ENCODE measurements at places on chromosomes 5 and 9.

GRCh38 chr9:82489201-82489821 lies 500.7 kb downstream of the SPATA31D1 start:
- ATAC-seq = peak; percentile 51

DNA sequence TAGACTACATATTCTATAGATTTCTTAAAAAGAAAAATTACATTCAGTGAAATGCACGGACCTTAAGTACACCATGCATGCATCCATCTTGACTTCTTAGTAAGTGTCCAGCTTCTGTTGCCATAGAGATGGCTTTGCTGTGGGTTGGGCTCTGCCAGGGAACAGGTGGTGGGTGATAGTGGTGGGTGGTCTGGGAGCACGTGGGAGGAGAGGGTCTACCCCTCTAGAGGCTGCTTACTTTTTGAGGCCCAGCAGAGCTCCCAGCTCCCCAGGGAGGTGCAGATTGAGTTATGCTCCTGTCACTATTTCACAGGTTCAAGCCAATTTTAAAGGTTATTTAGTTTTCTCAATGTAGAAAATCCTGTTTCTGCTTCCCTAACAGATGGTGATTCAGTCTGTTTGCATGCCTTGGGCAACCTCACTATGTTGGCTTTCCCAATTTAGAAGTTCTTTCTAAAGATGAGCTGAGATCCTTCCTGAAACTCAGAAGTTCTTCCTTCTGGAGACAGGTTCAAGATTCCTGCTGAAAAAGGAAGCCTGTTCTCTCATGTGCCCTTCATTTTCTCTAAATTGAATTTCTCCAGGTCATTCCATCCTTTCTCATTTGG lies 107.4 kb upstream of the LHFPL2 start:
- no peak for ATAC-seq

- no peak for ATAC-seq
Observed at GRCh38 chr9:68551191-68551590, 10.5 kb upstream of the TMEM252 start.

- ATAC-seq = peak; percentile 79
Observed at GRCh38 chr5:137072361-137073115, 426.6 kb downstream of the SPOCK1 start.

GRCh38 chr9:88143957-88144625 lies 5.8 kb upstream of the SPATA31C2 start:
- ATAC-seq = no peak

GRCh38 chr9:10268531-10269485 lies 344.0 kb downstream of the PTPRD start:
- no peak for ATAC-seq

DNA sequence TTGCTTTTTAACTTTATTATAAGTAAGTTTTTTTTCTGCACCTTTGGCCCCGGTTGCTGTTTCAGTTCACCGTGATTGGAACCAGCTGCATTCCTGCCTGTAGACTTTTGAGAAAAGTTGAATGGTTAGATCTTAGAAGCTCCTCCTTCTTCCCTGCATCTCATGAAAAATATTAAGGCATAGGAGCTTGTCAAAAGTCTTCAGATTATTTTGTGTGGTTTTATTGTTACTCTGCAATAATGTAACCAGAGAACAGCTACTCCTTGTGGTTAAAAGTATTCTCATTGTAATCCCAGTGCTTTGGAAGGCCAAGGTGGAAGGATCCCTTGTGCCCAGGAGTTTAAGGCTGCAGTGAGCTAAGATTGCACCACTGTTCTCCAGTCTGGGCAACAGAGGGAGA lies 3.3 kb upstream of the SLC2A8 start:
- ATAC-seq = no peak

- ATAC-seq = no peak
Observed at GRCh38 chr5:181235689-181236366, 7.9 kb downstream of the RACK1 start.

DNA sequence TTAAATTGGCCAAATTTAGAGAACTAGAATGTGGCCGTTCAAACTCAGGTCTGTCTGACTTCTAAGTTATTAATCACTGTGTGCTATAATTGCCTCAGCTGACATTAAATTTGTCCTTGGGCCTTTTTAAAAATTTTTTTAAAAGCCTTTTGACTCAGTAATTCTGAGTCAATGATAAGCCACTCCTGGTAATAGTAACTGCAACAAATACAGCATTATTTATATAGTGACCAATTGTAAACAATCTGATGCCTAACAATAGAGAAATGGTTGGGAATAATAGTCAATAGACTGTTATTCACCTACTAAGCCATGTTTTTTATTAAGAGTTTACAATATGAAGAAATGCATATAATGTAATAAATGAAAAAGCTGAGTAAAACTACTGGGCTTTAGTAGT lies 70.9 kb upstream of the FSD1L start:
- no peak for ATAC-seq

- ATAC-seq = no peak
Observed at GRCh38 chr9:126533926-126534310, 79.8 kb upstream of the LMX1B start.

- no peak for ATAC-seq
Observed at GRCh38 chr5:31942546-31942945, 231.6 kb downstream of the GOLPH3 start.

GRCh38 chr5:136425921-136426320 lies 60.6 kb upstream of the TRPC7 start:
- no peak for ATAC-seq

GRCh38 chr5:52725808-52726207 lies 61.9 kb upstream of the ITGA1 start:
- no peak for ATAC-seq

- ATAC-seq = no peak
Observed at GRCh38 chr5:176436656-176437055, 11.5 kb upstream of the FAF2 start.

DNA sequence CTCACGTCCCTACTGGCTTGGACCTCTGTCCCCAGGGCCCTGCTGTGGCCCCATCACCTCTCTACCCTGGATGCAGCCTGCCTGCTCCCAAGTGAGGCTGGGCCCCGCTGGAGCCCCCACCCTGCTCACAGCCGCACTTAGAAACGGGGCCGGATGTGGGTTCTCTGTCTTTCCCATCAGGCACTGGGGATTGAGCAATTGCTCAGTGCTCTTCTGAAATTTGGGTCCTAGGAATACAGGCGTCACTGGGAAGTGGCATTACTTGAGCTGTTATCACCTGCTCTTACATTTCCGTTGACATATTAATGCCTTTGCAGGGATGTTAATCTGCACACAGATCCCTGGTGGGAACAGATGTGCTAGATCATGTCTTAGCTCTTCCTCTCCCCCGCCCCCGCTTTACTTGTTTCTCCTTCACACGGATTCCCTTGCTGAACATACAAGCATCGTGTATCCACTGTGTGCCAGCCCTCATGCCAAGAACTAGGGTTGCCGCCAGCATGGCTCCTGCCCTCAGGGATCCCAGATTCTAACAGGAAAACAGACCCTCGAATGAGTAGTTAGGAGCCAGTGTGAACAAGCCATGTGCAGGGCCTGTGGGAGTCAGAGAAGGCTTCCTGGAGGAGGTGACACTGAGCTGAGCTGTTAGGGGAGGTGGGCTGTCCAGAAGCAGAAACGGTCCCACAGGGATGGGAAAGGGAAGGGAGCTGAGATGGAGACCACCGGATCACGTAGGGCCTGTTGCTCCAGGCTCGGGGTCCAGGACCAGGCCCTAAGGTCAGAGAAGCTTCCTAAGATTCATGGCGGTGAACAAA lies 65.1 kb downstream of the NEK6 start:
- ATAC-seq = no peak

DNA sequence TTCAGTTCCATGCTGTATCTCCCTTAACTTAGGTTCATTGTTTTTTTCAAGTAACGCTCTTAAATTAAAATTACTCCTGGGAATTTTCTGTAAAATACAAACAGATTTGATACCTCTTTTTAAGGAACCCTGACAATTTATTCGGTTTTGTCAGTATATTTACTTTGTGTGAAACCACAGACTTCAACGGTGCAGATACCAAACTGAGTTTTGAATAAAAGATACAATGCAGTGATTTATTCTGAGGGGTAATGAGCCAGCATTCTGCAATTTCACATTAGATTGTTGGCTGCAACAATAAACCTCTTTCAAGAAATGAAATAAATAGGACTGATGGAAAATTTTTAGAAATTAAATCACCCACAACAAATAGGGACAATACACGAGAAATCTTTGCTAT lies 308.6 kb upstream of the EDIL3 start:
- ATAC-seq = no peak
